AG09309 (cell line): ENCODE measurements at places on chromosomes 6 and 20.

DNA sequence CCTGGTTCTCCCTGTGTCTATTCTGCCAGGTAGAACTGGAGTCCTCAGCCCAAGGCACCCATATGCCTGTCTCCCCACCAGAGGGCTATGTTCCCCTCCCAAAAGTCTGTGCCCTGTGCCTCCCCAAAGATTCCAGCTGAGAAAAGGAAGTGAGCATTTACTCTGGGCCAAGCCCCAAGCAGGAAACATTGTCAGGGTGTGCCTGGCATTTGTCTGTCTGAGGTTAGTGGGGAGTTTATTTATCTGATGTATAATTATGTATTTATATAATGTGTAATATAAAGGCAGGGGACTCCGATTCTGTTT is 5.6 kb downstream of the GDF5 start:
- DNase-seq: no peak

DNA sequence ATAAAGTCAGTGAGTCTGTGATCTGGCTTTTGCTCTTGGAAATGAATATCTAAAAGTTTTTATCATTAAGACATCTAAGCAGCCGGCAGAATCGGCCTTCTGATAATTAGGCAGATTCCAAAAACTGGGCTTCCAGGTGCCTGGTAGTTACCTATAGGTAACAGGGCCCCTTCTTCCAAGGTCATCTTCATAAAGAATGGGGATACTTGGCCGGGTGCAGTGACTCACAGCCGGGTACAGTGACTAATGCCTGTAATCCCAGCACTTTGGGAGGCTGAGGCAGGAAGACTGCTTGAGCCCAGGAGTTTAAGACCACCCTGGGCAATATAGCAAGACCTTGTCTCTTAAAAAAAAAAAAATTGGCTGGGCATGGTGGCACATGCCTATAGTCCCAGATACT is 12.9 kb upstream of the RBL1 start:
- DNase-seq: no peak

- no peak for DNase-seq
These were observed 35.3 kb downstream of the BEND3 start for GRCh38 chr6:107080036-107080435.

GRCh38 chr20:57902473-57902872 is 192.7 kb upstream of the PMEPA1 start:
- DNase-seq: peak; percentile 61

- DNase-seq: no peak
These were observed 60.4 kb upstream of the TFB1M start for GRCh38 chr6:155374681-155375080.

GRCh38 chr6:111800821-111801220 is 72.4 kb downstream of the FYN start:
- no peak for DNase-seq

GRCh38 chr20:31721408-31722256 is 1.0 kb downstream of the BCL2L1 start:
- DNase-seq: no peak

DNA sequence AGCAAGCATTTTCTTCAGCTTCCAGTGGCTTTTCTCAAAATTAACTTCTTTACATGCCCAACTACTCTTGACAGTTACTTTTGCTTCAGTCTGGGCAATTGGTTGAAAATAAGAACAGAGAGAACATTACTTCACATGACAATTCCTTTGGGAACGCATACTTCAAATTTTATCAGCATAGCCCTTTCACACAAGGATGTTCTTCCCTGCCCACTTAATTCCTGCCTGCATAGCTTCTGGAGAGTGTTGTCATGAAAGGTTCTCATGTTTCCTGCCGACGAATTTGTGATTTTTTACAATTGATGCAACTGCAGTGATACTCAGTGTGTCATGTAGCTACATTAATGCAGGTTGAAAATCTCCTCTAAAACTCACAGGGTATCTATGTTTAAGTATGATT is 22.0 kb upstream of the SNRNP48 start:
- DNase-seq: peak; percentile 87

DNA sequence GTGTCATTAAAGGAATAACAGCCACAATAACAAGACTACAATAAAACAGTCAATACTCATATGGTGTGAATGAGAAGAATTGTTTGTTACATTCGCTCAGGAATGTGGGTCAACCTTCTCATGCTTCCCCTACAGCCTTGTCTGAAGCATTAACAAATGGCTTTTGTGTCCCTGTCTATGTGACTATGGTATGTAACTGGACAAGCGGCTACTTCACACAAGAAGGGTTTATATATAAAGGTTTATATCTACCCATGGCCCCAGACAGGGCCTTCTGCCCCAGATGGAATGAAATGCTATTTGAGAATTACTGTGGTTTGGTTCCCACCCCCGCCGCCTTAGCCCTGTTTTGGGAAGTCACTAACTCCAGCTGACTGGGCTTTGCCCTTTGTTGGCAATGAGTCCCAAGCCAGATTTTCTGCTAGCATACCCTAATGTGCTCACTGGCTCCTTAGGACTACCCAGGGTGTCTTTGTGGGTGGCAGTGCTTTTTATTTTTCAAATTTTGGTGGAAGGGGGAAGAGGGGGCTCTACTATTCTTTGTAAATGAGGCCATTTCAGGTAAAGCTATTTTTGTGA is 39.4 kb downstream of the TFAP2A start:
- no peak for DNase-seq

GRCh38 chr20:25249198-25249931 is 1.5 kb downstream of the PYGB start:
- no peak for DNase-seq

GRCh38 chr6:39892490-39893129 is 41.7 kb downstream of the MOCS1 start:
- peak; percentile 16 for DNase-seq

GRCh38 chr6:104014163-104014959 is 845.4 kb downstream of the HACE1 start:
- DNase-seq: no peak

GRCh38 chr6:109015176-109015575 is 79.5 kb downstream of the SESN1 start:
- DNase-seq: no peak

- DNase-seq: no peak
These were observed 48.2 kb upstream of the BEND6 start for GRCh38 chr6:56906752-56907151.
